ENCODE measurements at places on chromosomes 3 and 15.

DNA sequence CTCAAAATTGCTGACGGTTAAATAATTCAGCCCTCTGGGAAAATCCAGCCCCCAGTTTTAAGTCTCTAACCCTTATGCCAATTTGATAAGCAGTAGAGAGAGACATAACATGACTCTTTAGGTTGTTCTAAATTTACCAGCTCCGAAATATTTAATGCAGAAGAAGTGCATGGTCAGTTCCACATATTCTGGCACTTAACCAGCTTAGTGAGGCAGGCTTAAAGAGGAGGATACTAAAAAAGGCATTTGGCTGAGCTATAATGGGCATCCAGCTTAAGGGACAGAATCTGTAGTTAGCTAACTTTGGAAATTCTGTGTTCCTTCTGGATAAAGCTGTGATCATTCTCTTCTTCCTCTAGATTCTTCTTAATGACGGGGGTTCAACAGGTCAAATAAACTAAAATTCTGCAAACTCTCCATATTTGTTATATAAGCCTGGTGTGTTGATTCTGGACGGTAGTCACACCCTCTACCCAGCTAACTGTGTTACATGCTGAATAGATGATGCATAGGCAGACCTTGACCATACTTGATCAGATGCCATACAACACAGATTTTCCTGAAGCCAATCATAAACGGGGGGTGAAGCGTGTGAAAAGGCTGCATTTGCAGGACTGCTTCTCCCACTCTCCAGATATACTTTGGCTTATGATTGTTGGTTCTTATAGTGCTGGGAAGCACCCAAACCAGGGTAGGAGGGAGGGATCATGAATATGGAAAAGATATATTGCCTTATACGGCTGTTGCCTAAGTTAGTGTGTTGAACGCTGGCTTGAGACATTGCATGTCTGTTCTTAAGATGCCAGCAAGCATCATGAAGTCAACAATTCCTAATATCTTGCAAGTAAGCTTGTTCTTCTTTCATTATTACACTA is 118.4 kb downstream of the FGF12 start:
- no peak for DNase-seq

- no peak for DNase-seq
Observed at GRCh38 chr3:20064796-20065564, 24.7 kb downstream of the KAT2B start.

- DNase-seq = no peak
Observed at GRCh38 chr15:96337365-96338023, 7.0 kb downstream of the NR2F2 start.

- DNase-seq = no peak
Observed at GRCh38 chr3:114903213-114903612, 243.9 kb downstream of the ZBTB20 start.

DNA sequence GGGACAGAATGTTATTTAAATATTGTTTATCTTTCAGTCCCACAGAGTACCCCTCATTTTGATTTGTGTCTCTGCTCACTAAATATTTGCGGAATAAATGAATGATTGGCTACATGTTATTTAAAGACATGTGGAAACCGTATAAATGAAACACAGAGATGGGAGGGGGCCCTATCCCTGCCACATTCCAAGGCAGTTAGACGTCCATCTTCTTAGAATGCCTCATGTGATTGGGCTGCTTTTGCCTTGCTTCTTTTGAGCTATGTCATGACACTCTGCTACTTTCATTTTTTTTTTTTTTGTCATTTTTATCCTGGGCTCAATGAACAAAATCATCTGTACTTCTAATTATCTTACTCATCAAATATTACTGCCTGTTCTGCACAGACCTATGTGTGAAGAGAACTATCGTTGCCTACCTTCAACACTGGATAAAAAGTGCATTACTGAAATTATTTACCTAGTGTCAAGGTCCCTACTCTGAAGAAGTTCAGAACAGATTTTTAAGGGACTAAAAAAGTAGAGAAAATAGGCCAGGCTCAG is 83.9 kb upstream of the FAM98B start:
- no peak for DNase-seq

GRCh38 chr3:5798809-5799208 is 611.3 kb downstream of the EDEM1 start:
- DNase-seq = no peak

DNA sequence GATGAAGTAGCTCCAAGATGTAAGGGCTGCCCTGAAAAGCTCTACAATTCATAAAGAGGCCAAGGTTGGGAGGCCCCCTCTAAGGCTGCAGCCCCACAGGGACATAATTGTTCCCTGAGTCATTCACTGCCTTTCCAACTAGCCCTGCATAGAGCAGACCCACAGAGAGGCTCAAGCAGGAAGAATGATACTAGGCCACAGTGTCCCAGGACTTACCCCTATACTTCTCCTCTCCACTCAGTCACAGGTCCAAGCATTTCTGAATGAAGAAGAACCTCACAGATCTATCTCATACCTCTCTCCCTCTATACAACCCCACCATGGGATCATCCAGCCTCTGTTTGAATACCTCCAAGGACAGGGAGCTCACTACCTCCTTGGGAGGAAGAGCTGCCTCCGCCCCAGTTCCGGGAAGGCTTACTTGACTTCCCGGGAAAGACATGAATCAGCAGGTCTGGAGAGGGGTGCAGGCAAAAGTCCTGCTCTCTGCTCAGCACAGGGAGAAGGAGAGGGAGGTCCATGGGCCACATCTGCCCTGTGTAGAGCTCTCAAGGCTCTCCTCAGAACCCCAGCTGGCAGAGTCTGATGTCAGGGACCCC is 6.9 kb upstream of the SKIC8 start:
- no peak for DNase-seq

GRCh38 chr3:42012383-42012934 is 50.6 kb upstream of the ULK4 start:
- no peak for DNase-seq

GRCh38 chr3:133835961-133836360 is 30.3 kb downstream of the SRPRB start:
- no peak for DNase-seq

GRCh38 chr3:29686889-29687592 is 406.2 kb downstream of the RBMS3 start:
- peak; percentile 66 for DNase-seq

GRCh38 chr3:38641461-38642110 is 7.9 kb downstream of the SCN5A start:
- no peak for DNase-seq

GRCh38 chr15:74022706-74023470 is 28.4 kb downstream of the PML start:
- DNase-seq = no peak

GRCh38 chr15:77305953-77306352 is 114.0 kb downstream of the PEAK1 start:
- DNase-seq = no peak

DNA sequence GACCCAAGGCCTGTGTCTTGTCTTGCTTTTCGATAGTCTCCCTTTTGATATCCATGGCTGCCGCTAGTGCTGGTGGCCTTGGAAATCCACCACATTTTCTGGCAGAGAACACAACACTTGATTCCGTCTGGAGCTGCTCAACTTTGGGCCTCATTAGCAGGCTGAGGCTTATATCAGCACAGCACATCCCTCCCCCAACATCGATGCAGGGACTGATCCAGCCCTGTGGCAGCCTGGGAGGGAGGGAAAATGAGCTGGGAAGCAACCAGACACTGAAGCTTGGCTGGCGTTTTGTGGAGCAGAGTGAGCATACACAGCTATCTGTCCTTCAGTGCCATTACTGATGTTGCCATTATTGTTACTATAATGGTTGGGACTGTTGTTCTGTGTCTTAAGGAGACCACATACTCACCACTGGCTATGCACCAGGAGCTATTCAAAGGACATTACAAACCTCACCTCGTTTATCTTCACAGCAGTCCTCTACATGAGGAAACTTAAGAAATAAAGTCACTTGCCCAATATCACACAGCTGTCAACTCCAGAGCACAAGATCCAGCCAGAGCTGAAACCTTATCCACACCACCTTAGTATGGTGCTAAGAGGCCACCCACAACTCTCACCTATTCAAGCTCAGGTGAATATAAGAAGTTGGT is 102.9 kb downstream of the SUCLG2 start:
- DNase-seq = no peak

- DNase-seq = no peak
Observed at GRCh38 chr3:157248590-157249422, 88.9 kb upstream of the CCNL1 start.

DNA sequence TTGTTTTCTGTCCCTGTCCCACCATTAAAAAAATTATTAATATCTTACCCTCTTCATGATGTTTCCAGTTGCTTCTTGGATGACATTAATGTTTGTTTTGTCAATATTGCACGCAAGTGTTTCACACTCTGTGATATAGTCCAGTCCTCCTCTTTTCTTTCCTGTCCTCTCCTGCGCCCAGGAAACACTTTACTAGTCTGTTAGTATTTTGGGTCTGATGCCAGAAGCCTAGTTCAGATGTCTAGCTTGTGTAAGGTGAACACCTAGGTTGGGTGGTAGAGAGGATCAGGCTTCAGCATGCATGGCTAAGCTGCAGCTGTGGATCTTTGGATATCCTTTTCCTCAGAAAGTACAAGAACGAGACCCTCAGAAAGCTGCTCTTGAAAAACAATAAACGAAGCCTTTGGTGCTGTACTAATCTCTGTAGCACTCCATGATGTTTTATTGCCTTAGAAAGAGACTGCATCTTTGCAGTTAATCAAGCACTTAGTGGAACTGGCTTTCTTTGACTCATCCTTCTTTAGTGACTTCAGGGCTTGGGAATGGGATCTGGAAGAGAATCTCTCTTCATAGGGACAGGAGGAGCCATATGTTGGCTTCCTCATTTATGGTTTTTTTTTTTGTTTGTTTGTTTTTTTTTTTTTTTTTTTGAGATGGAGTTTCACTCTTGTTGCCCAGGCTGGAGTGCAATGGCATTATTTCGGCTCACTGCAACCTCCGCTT is 253.4 kb downstream of the LPP start:
- DNase-seq = no peak

DNA sequence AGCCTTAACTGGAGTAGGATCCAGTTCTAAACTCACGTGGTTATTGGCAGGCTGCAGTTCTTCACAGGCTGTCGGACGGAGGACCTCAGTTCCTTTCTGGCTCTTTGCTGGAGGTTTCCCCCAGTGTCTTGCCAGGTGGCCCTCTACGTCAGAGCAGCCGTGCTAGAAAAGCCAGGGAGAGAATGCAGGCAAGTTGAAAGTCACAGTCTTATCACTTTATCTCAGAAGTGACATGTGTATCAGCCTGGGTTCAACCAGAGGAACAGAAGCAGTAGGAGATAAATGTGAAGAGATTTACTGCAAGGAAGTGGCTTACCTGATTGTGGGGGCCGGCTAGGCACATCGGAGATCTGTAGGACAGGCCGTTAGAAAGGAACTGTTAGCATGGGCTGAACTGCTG is 125.3 kb upstream of the BNIP2 start:
- DNase-seq = no peak

DNA sequence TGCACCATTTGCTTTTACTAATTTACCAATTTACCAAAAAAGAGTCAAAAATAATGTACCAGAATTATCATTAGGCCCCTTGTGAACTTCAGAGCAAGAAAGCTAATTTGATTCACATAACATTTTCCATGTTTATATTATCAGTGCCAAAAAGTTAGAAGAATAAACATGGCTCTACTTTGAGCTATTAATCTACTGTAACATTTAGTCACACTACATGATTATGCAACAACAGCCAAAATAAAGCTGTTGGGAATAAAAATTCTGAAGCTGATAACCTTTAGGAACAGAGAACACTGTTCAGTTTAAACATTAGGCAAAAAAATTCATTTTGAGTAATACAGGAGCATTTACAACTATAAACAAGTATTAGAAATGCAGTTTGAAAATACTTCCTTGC is 63.6 kb downstream of the PROS1 start:
- DNase-seq = no peak

GRCh38 chr15:81311752-81312464 is 12.0 kb downstream of the STARD5 start:
- DNase-seq = peak; percentile 28

- DNase-seq = no peak
Observed at GRCh38 chr3:183764847-183765731, 60.3 kb downstream of the MAP6D1 start.

GRCh38 chr3:162022911-162023310 is 526.3 kb downstream of the OTOL1 start:
- DNase-seq = no peak

DNA sequence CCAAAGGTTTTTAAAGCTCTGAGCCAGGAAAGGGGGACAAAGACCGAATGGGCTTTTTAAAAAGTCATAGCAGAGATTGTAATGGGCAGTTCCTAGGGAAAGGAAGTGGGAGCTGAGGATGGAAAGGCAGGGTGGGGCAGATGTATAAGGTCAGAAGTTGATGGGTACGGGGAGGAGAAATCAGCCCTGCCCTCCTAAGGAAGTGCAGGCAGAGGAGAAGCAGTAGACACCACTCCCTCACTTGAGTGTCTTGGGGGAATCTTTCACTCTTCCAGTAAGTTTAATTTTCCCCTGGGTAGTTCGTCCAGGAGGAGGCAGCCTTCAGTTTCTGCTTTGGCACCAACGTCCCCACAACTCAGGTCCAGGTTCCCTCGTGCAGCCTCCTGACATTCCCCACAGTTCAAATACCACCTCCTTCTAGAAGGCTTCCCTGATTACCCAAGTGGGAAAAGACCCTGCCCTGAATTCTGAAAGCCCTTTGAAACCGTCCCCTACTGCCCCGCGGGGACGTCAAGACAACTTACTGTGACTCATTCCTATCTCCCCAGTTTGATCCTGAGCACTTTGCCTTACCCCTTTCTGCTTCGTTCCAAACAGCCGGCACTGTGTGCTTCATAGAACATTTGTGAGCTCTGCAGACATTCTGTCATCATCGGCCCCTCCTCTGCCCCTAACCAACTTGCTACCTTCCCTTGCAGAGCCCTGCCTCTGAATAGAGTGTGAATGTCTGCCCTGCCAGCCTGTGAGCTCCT is 14.3 kb upstream of the SRP14 start:
- DNase-seq = no peak

GRCh38 chr3:123621186-123621849 is 36.5 kb upstream of the HACD2 start:
- DNase-seq = no peak

Measured in GM13977 (cell line).